ENCODE measurements at places on chromosomes 4 and X.
A peak's percentile ranks its signal among the peaks of the same experiment; 100 is the strongest.

DNA sequence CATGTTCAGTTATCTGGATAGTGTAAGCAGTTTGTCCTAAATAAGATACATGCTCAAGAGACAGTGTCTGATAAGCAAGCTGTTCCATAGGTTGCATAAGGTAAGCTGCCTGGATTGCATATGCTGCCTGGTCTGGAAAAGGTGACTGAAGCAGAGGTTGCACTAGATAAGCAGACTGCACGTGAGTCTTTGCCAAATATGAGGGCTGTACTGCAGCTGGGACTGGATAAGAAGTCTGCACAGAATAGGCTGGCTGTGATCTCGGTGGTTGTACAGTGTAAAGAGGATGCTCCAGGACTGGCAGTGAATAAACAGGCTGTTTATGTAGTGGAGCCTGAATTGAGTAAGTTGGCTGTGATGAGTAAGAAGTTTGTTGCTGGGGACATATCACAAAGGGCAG is 68.9 kb downstream of the WNK3 start:
- DNase-seq = no peak

DNA sequence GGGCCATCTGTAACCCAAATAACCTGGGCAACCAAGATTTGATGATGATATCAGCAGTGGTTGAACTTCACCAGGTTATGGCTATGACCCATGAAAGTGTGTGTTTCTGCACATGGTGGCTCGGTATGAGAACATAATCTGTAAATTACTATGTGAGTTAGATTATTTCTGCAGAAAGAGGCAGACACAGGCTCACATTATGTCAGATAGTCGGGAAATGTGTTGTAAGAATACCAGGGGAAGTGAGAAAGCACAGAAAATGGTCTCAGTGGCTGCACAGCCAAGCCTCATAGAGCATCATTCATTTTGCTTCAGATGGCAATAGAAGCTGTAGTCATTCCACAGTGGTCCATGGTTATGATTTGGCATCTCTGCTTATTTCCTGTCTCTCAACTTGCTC is 63.0 kb upstream of the RBPJ start:
- peak; percentile 30 for DNase-seq

DNA sequence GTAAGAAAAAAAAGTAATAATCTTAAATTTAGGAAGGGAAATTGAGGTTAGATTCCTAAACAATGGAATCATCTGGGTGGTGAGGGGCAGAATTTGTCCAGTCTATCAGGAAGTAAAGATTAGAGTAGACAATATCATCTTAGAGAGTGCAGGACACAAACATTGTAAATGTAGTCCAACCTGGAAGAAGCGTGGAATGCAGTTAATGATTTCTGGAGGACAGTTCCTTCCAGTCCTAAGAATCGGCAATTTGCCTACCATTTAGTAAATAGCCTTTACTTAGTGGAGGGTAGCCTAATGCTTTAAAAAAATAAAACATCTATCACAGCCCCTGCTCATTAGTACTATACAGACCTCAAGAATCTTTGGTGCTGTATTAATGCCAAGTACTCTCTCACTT is 147.5 kb upstream of the TTC29 start:
- no peak for DNase-seq

DNA sequence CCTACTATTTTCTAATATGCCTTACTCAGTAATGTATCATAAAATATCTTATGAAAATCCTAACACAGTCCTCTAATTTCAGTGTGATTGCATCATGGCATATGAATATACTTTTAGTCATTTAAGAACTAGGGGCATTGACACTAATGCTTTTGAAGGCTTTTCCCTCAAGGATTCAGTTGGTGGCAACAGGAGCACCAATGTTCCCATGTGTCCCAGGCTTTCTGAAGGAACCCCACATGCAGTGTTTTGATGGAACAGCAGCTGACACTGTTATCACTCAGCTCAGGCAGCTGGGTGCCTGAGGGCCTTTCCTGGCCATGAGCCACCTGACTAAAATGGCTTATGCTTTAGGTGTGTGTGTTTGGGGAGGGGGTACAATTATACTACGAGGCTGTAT is 348.3 kb downstream of the ARHGAP24 start:
- DNase-seq = no peak

- DNase-seq = no peak
Observed at GRCh38 chr4:53913771-53914170, 150.6 kb downstream of the CHIC2 start.

- peak; percentile 10 for DNase-seq
Observed at GRCh38 chr4:183905593-183906488, 734 bp downstream of the STOX2 start.

DNA sequence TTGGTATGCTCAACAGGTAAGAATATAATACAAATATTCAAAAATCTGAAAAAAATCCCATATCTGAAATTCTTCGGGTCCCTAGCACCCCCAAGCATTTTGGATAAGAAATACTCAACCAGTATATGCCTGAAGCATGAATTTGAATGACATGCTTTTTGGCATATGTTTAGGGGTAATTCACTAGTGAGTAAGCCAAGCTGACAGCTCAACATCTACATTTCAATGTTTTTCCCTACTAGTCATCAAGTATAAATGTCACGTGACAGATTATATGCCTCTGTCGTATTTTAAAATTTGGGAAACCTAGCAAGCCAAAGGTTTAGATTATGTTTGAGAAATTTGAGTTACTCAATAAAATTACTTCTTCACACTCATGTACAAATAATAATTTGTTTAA is 125.1 kb downstream of the FGF16 start:
- DNase-seq = no peak

DNA sequence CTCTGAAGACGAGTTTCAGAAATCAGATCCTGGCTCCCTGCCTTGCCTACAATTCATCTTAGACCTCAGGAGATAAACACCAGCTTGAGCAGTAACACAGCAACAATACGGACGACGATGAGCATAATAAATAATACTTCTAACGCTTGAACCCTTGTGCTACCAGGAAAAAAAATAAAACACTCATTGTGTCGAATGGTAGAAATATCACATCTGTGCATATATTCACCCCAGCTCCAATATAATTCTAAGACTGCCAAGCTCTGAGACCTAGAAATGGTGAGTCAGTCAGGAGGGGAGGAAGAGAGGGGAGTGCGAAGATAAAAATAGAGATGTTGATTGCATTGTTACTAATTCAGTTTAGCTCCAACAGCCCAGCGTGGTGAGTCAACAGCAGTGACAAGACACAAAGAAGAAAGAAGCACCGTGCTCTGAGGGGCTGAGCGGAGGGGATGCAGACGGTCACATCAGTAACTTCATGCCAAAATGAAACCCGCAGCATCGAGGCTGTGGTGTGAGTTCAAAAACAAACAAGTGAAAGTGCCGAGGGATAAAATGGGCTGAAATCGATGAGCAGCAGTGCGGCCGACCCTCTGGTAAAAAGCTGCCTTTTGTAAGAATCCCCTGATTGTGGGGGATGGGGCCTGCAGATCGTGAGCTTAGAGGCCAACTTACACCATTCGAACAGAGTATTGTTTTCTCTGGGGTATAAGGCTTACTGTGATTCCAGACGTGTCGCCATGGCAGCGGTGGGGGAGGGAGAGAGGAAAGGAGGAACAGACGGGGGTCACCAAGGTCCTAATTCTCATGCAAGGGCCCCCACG is 150.4 kb downstream of the MGST2 start:
- DNase-seq = peak; percentile 64

DNA sequence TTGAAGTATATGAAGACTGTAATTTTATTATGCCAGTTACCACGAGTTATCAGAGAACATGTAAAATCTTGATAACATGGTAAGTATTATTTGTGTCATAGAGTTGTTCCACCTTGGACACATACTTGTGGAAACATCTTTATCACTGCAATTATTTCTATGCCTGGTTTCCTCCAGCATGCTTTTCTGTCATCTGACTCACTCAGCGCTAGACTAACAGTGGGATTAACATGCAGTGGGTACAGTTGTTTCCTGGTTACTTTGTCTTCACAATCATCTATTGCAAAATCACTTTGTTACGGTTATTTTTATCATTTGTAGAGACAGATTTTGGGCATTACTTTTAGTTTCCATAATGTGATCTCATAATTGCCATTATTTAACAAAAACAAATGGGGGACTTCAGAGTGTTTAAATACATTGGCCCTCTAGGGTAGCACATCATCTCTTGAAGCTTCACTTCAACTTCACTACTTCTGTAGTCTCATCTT is at the start of gene STATH:
TSS of gene STATH (plus strand) at position 441 of the 491 bp plus-strand sequence. CDS start 2,472 bp downstream, outside the sequence.
- DNase-seq = no peak

DNA sequence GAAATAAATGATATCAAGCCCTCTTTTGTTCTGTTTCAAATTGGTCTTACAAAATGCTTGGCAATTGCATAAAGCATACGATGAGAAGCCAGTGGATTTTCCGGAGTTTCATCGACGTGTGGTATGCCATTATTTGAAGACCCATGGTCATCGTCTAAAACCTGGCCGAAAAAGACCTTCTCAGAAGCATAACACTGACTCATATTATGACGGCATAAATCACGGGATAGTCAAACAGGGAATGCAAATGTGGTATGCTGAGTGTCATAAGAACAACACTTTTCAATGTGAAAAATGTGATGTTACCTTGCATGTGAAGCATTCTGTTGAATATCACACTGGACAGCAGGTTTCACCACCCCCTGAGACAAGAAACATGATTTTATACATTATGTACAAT is 695.2 kb downstream of the GRXCR1 start:
- no peak for DNase-seq

- DNase-seq = no peak
Observed at GRCh38 chr4:161990721-161991120, 173.1 kb downstream of the FSTL5 start.

DNA sequence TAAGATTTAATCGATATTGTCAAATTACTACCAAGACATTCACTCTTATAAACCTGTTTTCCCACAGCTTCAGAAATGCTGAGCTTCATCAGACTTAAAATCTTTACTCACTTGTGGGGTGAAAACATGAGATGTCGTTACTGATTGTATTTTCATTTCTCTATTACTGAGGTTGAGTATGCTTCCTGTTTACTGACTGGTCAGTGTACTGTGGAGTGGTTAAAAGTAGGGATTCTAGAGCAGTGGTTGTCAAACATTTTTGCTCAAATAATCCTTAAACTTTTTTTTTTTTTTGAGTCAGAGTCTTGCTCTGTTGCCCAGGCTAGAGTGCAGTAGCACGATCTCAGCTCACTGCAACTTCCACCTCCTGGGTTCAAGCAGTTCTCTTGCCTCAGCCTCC is 50.3 kb downstream of the NSUN7 start:
- peak; percentile 39 for DNase-seq

DNA sequence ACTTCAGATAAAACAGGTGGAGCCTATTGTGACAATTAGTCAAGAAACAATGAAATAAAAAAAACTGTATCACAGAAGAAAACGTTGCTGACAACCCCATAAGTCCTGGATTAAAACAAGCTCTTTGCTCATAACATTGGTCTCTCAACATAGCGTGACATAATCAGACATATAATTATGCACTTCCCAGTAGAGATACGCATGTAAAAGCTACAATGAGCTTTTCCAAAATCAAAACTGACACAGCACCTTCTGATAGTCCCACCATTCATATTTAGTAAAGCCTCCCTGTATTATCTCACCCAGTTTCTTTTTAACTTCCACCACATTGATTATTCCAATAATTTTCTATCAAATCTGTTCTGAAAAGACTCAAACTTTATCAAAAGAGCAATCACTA is 372.1 kb upstream of the SMIM31 start:
- no peak for DNase-seq

DNA sequence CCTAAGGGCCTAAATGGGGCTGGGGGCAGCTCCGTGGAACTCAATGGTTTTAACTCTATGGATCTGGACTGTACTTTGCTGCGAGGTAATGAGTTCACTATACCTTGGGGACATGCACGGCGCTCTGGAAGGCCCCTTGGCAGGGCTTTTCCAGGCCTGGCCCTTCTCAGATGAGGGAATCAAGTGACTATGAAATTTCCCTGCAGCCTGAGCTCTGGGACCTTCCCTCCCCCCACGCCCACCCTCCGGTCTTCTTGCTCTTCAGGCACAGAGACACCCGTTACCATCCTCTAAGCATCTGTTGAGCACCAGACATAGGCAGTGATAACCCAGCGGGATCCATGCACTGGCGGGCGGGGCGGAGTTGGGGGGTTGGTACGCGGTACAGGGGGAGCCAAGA is 109.2 kb downstream of the PSAPL1 start:
- no peak for DNase-seq

DNA sequence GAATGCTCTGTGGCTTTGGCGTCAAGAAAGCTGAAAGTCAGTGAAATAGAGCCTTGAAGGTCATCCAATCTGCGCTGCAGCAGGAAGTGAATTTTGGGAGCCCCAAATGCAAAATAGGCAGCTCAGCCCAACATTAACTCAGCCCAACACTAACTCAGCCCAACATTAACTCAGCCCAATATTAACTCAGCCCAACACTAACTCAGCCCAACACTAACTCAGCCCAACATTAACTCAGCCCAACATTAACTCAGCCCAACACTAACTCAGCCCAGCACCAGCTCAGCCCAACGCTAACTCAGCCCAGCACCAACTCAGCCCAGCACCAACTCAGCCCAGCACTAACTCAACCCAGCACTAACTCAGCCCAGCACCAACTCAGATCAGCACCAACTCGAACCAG is 71.5 kb downstream of the SORBS2 start:
- DNase-seq = peak; percentile 60

DNA sequence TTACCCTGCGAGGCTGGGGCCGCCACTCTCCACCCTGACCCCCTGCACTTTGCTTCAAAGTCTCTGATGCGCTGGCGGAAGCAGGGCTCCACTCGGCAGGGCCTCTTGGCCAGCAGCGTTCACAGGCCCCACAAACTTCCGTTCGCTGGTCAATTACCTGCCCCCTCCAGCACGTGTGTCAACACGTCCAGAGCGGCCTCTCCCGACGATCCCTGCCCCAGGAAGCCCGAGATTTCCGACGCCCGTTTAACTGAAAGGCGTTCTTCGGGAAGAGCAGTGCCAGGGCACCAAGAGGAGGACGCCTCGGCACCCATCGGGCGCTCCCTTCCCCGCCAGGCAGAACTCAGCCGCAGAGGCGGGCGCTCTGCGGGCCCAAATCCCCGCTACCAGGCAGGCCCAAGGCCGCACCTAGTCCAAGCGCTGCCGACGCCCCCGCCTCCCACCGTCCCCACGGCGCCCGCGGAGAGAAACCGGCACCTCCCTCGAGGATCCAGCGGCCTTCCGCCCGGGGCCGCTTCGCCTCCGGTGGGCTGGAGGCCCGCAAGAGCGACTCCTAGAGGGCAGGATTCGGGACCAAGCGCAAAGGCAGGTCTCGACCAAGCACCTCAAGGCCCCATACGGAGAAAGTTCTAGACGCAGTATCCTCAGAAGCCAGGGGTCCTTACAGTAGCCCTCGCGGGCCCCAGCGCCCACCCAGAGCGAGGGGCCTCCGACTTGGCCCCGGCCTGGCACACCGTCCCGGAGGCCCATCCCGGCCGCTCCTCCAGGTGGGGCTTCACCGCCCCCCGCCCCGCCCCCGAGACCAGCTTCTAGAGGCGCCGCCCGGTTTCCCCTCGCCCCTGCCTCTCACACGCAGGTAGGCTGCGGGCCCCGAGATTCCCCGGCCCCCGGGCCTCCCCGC is 586 bp downstream of the BCAP31 start:
- peak; percentile 45 for DNase-seq

DNA sequence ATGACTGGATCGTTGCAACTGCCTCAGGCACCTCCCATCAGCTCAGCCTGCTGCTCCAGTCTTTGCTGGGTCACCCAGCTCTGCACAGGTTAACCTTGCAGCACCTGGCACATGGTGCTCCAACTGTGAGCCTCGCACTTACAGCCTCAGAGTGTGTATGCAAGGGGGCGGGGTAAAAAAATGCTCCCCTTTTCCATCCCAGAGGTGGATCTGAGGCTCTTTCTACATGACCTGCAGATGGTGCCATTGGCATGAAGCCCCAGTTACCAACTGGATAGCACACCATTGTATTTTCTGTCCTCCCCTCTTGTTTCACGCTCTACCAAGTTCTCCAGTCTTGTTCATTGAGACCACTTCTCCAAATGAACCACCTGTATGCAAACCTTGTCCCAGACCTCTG is 46.2 kb upstream of the TRPC3 start:
- no peak for DNase-seq
